Purkinje cell (primary cell): ENCODE measurements at places on chromosomes 4 and X. TPM values are rescaled to one million over a fixed set of nuclear protein-coding genes. Genes with fewer than 3 reads are reported as not detected.

Gene RADX
- polyA plus RNA-seq, result 1.2 TPM in 1 of 2 replicates, not detected in the other

Gene PNCK
- polyA plus RNA-seq, result 1.4 TPM in 1 of 2 replicates, not detected in the other

Gene BTK
- polyA plus RNA-seq, result not detected in 2 replicates

Gene GAGE2A
- polyA plus RNA-seq, result not detected in 2 replicates

Gene NWD2
- polyA plus RNA-seq, result 21.9 and 25.4 TPM in 2 replicates

Gene SLC26A1
- polyA plus RNA-seq, result 1.3 TPM in 1 of 2 replicates, not detected in the other

Gene THOC2
- 55.6 and 61.5 TPM in 2 replicates for polyA plus RNA-seq

Gene XAGE2
- not detected in 2 replicates for polyA plus RNA-seq

Gene JAKMIP1
- polyA plus RNA-seq, result 24.6 and 30.5 TPM in 2 replicates

Gene MAGIX
- not detected in 2 replicates for polyA plus RNA-seq

Gene PPEF2
- not detected in 2 replicates for polyA plus RNA-seq

Gene KIF4A
- polyA plus RNA-seq, result 0.07 TPM in 1 of 2 replicates, not detected in the other

Gene UGT2A1
- polyA plus RNA-seq, result not detected in 2 replicates

Gene HTR2C
- 0.36 TPM in 1 of 2 replicates, not detected in the other for polyA plus RNA-seq

Gene EREG
- polyA plus RNA-seq, result not detected in 2 replicates

Gene DOK7
- polyA plus RNA-seq, result not detected in 2 replicates

Gene SPANXA2
- polyA plus RNA-seq, result not detected in 2 replicates

Gene NSUN7
- not detected in 2 replicates for polyA plus RNA-seq

Gene MAGEE1
- polyA plus RNA-seq, result 39.9 and 53.6 TPM in 2 replicates

Gene MAGEE2
- 5.1 TPM in 1 of 2 replicates, not detected in the other for polyA plus RNA-seq

Gene CFAP99
- 0.32 and 1.3 TPM in 2 replicates for polyA plus RNA-seq

Gene FAM184B
- polyA plus RNA-seq, result 2.3 and 3.1 TPM in 2 replicates

Gene FANCB
- polyA plus RNA-seq, result 2.8 TPM in 1 of 2 replicates, not detected in the other

Gene PNMA6F
- not detected in 2 replicates for polyA plus RNA-seq

Gene MAGEA1
- polyA plus RNA-seq, result not detected in 2 replicates

Gene FGD1
- polyA plus RNA-seq, result 0.59 and 1.1 TPM in 2 replicates

Gene MAGEA11
- not detected in 2 replicates for polyA plus RNA-seq

Gene DCAF8L2
- not detected in 2 replicates for polyA plus RNA-seq

Gene AKAP14
- 0.51 and 4.3 TPM in 2 replicates for polyA plus RNA-seq

Gene NAT8L
- polyA plus RNA-seq, result 3.7 and 6.3 TPM in 2 replicates

Gene PRKX
- 3.8 and 8.1 TPM in 2 replicates for polyA plus RNA-seq

Gene MORC4
- 0.63 and 1.3 TPM in 2 replicates for polyA plus RNA-seq

Gene MAGEA4
- polyA plus RNA-seq, result not detected in 2 replicates

Gene GAGE12J
- polyA plus RNA-seq, result not detected in 2 replicates

Gene RAB9A
- 19.2 and 27.0 TPM in 2 replicates for polyA plus RNA-seq

Gene CDX4
- not detected in 2 replicates for polyA plus RNA-seq

Gene GAGE12F
- not detected in 2 replicates for polyA plus RNA-seq

Gene ADGRL3
- 15.0 and 27.0 TPM in 2 replicates for polyA plus RNA-seq

Gene ZNF711
- polyA plus RNA-seq, result 24.8 and 26.3 TPM in 2 replicates
